ENCODE measurements at places on chromosomes 6 and 20.
A peak's percentile ranks its signal among the peaks of the same experiment; 100 is the strongest.

GRCh38 chr6:19691465-19692167 lies 145.6 kb upstream of the ID4 start:
- no peak for DNase-seq

DNA sequence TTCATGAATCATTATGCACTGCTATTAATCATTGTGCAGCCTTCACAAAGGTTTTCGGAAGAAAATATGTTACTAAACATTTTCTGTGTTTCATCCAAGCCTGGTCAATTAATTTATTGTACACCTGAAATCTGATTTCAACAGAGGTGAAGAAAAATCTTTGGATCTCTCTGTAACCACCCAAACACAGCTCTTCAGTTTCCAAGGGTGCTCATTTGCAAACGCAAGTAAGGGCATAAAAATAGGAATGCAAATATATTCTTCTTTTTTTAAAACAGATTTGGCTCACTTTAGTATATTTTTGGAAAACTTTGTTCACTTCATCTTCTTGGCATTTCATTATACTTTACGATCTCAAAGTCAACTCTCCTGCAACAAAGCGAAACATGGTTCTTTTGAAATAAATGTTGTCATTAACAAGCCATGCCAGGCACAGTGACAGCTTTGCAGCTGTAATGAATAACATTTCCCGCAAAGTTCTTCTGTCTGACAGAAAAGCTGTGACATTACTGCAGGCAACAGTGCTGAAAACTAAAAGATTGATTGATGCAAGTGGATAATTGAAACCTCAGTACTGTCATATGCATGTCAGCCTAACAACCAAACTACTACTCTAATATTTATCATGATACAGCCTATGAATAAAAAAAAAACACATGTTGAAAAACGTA lies 348.3 kb downstream of the FRK start:
- no peak for DNase-seq

- peak; percentile 21 for DNase-seq
Measured at GRCh38 chr6:161694995-161695394, 421.1 kb upstream of the AGPAT4 start.

DNA sequence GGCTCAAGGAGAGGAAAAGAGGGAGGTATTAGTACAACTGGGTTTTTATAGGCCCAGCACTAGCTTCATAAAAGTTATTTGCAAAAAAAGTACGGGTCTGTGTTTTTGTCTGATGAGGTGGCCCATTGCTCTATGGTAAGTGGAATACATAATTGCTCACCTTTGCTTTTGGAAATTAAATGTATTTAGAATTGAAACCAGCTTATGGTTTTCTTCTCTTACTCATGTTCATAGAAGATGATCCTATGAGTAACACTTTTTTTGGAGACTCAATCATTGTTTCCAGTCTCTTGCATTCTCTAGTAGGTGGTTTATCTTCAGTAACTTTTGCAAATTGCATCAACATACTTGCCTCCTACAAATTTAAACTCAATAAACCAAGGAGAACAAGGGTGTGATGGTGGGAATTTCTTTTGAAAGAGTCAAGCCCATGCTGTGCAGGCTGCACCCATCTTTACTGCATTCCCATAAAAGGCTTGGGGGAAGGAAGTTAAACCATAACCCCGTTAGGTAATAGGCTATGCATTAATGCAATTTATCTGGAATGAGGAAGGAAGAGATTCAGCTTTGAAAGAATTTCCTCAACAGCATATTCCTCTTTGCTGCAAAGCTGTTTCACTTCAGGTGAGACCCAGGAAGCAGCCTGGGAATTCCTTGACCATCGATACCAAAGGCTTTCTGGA lies 48.5 kb upstream of the EDN1 start:
- DNase-seq: no peak

DNA sequence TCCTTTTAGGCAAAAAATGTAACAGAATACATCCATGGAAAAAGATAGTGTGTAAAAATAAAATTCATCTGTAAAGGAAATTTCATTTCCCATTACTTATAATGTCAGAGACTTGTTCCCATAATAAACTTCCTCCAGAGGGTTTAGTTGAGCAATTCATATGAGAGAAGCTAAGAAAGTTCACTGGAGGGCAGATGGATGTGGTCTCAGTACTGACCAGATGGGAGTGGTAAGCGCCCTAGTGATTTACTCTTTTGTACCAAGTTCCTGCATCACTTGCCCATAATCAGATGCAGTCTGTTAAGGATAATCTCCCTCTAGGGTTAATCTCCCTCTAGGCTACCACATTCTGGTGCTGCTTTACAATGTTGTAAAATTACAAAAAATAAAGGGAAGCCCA lies 61.7 kb downstream of the ESF1 start:
- no peak for DNase-seq

All from A172 (cell line).